Skeletal muscle cell (primary cell): ENCODE measurements at places on chromosomes 7 and 10.
A peak's percentile ranks its signal among the peaks of the same experiment; 100 is the strongest.

DNA sequence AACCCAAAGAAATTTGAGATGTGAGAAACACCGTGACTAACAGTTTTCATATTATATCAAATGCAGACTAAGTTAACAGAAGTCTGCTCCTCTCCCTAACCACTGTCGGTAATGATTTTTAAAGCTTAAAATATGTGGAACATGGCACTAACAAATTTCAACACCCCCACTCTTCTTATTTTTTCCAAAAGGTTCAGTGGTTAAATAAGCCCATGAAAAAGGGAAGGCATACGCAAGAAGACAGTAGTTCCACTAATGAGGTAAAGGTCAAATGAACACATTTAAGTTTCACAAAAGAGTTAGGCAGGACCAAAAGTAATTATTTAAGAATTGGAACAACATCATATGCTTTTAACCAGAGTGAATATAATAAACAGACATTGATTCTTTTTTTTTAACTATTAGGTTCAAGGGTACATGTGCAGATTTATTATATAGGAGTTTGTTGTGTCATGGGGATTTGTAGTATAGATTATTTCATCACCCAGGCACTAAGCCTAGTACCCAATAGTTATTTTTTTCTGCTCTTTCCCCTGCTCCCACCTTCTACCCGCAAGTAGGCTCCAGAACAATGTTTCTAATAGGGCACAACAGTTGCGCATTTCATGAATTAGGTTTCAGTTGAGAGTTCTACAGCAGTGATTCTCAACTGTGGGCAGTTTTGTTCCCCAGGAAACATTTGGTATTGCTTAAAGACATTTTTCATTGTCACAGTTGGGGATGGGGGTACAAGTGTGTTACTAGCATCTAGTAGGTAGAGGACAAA, 79.9 kb downstream of the HBP1 start:
- no peak for DNase-seq

- no peak for DNase-seq
Measured at GRCh38 chr7:5222841-5223411, 32.9 kb downstream of the WIPI2 start.

- DNase-seq, result no peak
Measured at GRCh38 chr7:151897951-151898686, 21.2 kb upstream of the PRKAG2 start.

DNA sequence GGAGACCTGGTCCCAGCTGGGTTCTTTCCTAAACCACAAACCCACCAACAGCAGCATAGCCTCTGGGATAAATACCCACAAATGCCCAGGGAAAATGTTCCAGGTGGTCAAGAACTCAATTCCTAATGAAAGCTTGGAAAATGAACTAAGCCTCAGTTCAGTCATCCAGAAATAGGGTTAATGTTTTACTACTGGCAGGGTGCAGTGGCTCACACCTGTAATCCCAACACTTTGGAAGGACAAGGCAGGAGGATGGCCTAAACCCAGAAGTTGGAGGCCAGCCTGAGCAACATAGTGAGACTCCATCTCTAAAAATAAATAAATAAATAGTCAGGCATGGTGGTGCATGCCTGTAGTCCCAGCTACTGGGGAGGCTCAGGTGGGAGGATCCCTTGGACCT, 82.2 kb downstream of the SVOPL start:
- DNase-seq, result no peak

GRCh38 chr7:142405122-142405765, 147.4 kb upstream of the PRSS58 start:
- no peak for DNase-seq

DNA sequence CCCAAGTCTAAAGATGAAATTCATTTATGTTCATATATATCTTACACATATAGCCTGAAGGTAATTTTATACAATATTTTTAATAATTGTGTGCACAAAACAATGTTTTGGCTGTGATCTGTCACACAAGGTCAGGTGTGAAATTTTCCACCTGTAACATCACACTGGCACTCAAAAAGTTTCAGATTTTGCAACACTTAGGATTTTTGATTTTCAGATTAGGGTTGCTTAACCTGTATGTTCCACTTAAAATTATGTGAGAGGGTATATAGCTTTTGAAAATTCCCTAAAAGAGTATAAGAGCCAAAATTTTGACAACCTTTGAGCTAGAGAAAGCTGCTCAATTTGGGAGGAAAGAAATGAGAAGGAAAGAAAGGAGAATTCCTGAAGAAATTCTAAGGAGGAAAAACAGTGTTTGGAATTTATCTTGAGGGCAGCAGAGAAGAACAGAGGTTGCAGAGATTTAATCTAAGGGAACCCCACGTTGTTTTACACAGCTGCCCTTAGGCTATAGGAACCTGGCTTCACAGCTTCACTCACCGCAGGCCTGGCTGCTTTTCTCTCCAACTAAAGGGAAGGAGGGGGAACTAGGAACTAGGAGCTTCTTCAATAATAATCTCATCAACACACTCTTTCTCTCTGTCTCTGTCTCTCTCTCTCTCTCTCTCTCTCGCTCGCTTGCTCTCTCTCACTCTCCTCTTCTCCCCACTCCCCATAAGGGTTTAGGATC, 8.5 kb downstream of the VOPP1 start:
- DNase-seq, result no peak

DNA sequence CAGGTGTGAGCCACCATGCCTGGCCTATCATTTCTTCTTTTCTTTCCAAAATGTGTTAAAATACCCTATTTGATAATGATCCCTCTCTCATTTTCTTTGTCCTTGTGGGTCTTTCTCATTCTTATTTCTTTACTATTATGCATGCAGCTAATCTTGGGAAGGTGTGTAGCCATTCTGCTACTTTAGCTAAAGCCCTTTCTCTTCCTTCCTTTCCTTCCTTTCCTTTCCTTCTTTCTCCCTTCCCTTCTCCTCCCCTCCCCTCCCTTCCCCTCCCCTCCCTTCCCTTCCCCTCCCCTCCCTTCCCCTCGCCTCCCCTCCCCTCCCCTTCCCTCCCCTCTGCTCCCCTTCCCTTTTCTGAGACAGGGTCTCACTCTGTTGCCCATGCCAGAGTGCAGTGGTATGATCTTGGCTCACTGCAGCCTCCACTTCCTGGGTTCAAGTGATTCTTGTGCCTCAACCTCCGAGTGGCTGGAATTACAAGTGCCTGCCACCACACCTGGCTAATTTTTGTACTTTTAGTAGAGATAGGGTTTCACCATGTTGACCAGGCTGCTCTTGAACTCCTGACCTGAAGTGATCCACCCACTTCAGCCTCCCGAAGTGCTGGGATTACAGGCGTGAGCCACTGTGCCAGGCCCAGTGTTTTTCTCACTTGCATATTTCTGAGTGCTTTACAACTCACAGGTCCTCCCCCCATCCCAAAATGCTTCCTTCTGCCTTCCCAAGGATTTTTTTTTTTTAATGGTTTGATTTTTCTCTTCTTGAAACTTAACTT, 42.3 kb downstream of the HIP1 start:
- DNase-seq, result no peak

DNA sequence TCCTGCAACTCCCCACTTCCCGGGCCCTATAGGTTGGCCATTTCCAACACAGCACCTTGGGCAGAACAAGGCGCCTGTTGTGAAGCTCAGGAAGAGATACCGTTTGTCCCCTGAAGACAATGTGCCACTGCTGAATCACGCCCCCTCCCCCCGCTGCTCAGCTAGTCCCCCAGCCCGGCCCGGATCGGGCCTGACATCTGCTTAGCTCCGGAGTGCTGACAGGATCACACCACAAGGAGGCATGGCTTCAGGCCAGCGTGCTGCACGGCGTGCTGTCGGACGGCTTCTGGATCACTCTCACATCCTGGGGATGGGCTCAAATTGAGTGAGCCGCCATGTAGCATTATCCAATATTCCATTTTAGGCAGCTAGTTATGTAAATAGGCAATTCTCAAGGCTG, 62.1 kb upstream of the EFCAB10 start:
- DNase-seq, result no peak

GRCh38 chr7:148146346-148146745, 444.2 kb upstream of the C7orf33 start:
- no peak for DNase-seq

- DNase-seq, result no peak
Measured at GRCh38 chr7:37445064-37445723, 3.5 kb downstream of the ELMO1 start.

- DNase-seq, result no peak
Measured at GRCh38 chr7:44383566-44383965, 58.2 kb upstream of the CAMK2B start.

- DNase-seq, result peak; percentile 57
Measured at GRCh38 chr7:93327006-93327633, 95.0 kb downstream of the VPS50 start.

DNA sequence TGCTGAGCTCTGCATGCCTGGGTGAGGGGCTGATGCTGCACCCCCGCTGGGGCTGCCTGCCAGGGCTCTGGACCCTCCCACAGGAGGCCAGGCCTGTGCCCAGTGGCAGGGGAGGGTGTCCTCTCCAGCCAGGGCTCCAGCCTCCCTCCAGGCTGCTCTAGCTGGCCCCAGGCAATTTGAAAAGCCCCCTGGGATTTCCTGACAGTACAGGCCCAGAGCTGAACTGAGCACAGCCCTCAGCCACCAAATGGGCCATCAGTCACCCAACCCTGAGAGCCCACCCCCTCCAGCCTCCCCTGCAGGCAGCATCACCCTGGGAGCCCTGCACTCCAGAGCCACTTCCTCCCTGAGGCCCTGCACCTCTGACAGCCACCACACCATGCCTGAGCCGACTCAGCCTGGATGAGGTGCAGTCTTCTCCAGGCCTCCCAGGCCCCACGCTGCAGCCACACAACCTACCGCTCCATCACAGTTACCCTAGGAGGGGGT, 101.8 kb upstream of the RET start:
- DNase-seq, result no peak

DNA sequence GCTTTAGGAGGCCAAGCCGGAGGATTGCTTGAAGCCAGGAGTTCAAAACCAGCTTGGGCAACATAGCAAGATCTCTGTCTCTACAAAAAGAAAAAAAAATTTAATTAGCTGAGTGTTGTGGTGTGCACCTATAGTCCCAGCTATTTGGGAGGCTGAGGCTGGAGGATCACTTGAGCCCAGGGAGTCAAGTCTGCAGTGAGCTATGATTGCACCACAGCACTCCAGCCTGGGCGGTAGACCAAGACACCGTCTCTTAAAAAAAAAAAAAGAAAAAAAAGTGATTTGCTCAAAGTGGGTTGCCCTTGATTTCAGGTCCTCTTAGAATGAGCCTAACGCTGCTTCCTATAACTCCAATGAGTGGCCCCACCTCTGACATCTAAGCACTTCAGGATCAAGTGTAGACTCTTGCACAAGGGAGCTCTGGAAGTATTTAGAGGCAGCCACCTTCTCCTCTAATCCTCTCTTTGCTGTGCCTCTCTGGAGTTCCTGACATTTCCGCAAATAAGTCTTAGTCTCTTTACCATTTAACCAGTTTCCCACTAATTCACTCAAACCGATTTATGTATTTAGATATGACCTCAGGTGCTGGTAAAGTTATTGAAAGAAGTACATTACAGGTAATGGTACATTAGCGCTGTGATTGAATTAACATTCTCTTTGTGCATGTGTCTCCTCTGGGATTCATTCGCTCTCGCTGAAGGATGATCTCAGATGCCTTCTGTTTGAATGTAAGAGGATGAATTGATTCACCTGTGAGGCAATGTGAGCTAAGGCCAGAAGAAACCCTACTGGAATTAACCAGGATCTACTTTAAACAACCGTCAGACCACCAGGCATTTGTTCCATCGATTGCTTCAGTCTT, 60.8 kb upstream of the CELF2 start:
- DNase-seq, result no peak

GRCh38 chr10:105834261-105835059, 1193.4 kb downstream of the SORCS3 start:
- no peak for DNase-seq

DNA sequence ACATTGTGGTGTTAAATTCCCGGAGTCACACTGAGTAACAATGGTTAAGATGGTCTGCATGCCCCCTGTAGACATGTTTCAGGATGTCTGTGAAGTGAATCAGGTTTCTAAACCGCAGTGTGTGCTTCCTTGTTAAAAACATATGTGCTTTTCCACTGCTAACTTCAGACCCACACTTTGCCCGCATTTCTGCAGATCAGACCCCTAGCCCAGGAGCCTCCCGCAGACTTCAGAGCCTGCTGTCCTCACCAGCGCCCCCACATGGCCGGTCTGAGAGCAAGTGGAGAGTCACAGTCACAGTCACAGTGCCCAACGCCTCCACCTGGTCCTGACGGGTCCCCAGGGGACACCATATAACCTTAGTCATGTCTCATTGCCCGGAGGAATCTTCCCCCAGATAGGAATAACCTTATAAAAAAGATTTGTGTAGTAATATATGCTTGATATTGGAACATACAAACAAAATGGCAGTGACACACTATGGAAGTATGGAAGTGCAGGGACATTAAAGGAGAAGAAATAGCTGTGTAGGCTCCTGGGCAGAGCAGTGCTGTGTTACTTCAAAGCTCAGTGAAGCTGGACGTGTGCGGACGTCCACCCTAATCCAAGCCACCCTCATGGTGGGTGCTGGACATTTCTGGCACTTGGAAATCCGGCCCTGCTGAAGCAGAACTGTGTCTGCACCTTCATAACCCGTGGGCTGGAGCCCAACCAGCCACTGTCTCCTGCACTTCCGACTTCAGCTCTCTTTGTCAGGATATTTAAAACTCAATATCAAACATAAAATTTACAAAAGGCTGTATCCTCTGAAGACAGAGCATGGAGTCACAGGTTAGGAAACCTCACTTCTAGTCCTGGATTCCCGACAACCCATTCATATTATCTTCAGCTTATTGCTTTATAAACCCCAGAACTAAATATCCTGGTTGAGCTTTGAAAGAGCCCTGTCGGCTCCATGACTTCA, 29.0 kb downstream of the GSTO2 start:
- DNase-seq, result peak; percentile 84

DNA sequence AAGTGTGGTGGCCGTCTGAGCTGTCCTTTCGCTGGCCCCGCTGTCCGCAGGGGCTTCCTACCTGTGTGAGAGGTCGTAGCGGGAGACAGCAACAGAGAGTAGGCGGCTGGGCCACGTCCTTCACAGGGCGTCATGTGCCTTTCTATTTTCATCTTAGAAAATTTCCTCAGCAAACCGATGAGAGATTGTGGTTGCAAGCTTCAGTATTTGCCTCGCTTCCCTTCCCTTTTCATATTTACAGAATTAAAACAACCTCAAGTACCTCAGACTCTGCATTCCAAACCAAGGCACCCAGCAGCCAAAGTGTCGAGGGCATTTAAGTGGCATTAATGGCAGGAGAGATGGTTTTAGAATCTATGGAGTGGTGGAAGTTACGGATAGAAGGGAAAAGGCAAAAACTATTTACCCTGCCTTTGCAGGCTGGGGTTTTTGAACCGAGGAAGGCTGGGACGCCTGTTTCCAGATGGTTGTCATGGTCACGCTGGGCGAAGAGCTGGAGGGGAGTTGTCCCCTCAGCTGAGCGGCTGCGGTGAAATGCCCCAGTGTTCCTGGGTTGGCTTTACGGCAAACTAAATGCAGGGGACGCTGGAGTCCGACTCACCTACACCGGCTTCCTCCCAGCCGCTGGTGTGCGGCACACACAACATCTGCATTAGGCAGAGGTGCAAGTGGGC, 41.9 kb downstream of the WIPI2 start:
- no peak for DNase-seq

GRCh38 chr10:112052166-112052565, 131.4 kb downstream of the GPAM start:
- DNase-seq, result no peak
